ENCODE measurements at places on chromosomes 13 and 19. TPM values are rescaled to one million over a fixed set of nuclear protein-coding genes. Genes with fewer than 3 reads are reported as not detected.
A peak's percentile ranks its signal among the peaks of the same experiment; 100 is the strongest.

Gene BEST2
- not detected for polyA plus RNA-seq

GRCh38 chr19:36915992-36916830 lies at the start of the genes ZNF568 and ZNF829:
Gene ZNF568 (plus strand): TSS chr19:36916332. CDS start chr19:36922771, 6,439 bp downstream.
Gene ZNF829 (minus strand): TSS chr19:36916291. CDS start chr19:36915167, 1,124 bp downstream.
- DNase-seq, result peak; percentile 88

- DNase-seq, result no peak
Observed at GRCh38 chr13:34772881-34773280, 169.2 kb upstream of the NBEA start.

- no peak for DNase-seq
Observed at GRCh38 chr19:33634361-33635091, 12.8 kb downstream of the CHST8 start.

GRCh38 chr19:16794456-16795441 lies 34.4 kb upstream of the SIN3B start:
- no peak for DNase-seq

DNA sequence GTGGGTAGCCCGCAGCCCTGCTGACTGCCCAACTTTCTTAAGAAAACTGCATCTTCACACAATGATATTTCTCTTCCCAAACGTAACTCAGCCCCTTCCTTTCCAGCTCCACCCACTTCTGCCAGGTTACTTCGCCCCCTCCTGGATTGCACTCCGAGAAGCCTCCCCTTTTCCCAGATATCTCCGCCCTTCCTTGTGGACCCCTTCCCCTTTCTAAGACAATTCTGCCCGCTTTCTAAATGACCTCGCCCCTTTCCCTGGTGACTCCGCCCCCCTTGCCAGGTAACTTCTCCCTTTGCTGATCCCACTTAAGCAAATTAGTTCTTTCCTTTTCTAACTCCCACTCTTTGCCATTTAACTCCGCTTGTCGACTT lies 2.6 kb downstream of the VSIG10L start:
- no peak for DNase-seq

DNA sequence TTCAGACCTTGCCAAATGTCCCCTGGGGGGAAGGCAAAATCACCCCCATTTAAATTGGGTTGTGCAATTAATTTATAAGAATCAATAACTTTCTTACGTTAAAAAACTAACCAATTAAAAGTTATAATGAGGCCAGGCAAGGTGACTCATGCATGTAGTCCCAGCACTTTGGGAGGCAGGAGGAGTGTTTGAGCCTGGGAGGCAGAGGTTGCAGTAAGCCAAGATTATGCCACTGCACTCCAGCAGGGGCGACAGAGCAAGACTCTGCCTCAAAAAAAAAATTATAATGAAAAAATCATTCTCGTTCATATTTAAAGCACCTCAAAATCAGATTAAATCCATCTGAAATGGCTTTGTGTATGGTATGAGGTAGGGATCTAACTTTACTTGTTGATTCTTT lies 18.4 kb upstream of the SIGLEC14 start:
- DNase-seq, result no peak

Measured in pancreas (tissue), 10 donors.